ENCODE measurements at places on chromosomes 4 and X.

DNA sequence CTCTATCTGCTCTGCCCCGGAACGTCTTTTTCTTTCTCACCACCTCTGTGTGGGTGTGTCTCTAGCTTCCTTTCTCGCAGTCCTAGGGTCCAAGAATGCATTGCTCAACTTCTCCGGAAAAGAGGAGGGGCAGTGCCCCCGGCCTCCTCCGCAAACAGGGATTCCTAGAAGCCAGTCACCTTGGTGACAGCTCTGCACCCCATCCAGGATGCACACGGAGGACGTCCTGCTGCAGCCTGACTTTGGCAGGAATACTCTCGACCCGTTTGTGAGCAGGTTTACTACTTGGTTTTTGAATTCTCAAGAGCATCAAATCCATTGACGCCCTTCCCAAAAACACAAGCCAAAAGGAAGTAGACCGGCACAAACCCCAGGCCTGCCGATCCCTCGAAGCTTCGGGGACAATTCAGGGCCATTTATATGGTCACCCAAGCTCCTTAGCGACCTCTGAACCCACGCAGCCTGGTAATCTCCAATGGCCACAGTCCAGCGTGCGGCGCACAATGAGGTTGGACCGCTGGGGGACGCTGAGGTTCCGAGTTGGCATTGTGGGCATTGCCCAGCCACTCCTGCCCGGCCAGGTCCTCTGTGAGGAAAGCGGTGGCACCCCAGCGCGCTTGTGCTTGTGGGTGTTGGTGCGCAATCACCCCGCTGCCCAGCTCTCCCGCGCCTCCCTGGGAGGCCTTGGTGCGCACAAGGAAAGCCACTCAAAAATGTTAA is 9.8 kb downstream of the NKX3-2 start:
- DNase-seq = no peak

DNA sequence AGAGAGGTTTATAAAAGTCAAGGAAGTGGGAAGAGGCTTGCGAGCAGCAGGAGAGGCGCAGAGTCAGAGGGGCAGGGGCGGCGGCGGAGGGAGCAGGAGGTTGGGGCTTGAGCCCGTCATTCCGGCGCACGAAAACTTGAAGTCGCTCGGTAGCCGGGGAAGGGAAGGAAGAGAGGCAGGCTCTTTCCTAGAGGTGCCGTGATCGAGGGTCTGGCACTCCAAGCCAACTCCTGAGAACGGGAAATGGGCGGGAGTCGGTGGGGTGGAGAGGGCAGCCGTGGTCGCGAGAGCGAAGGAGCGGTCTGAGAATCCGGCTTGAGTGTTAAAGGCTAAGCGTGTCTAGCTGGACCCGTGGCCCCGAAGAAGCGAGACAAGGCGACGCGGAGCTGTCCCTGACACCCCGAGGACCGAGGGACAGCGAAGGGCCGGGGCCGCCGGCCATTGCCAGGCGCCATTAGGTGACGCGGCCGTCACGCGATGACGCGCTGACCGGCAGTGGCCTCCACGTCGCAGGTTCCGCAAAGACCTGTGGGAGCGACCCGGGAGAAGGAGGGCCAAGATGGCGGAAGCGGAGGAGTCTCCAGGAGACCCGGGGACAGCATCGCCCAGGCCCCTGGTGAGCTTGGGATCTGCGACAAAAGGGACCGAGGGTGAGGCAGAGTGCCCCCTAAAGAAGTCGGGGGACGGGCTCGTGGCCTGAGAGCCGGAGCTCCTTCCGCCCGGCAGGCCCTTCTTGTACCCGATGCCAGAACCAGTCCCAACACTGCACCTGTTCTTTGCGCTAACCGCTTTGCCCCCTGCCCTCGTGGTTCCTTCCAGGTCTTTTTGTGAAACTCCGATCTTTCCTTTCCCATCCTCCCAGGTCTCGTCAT is at the start of gene YIPF6:
Gene YIPF6, plus strand, starts transcription at position 544 of the 872 bp plus-strand sequence. Its CDS starts 16 bp downstream, at position 560.
- peak; percentile 35 for DNase-seq

- no peak for DNase-seq
These were observed 405.1 kb downstream of the KCNIP4 start for GRCh38 chr4:21543514-21543913.

GRCh38 chr4:128600996-128601871 is 208.3 kb upstream of the JADE1 start:
- DNase-seq = peak; percentile 22

GRCh38 chr4:99356992-99357391 is 4.4 kb upstream of the ADH1C start:
- DNase-seq = no peak

DNA sequence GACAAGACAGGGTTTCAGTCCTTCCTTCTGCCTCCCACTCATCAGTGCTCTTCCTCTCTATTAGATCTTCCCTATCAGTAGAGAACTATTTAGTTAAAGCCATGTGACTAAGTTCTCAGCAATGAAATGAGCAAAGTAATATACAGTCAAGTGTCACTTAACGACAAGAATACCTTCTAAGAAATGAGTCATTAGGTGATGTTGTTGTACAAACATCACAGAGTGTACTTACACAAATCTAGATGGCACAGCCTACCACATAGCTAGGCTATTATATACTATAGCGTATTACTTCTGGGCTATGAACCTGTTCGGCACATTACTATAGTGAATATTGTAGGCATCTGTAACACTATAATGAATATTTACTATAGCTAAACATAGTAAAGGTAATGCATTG is 71.3 kb downstream of the POU4F2 start:
- DNase-seq = no peak

GRCh38 chr4:166042510-166043055 is 169.5 kb downstream of the TLL1 start:
- DNase-seq = no peak

DNA sequence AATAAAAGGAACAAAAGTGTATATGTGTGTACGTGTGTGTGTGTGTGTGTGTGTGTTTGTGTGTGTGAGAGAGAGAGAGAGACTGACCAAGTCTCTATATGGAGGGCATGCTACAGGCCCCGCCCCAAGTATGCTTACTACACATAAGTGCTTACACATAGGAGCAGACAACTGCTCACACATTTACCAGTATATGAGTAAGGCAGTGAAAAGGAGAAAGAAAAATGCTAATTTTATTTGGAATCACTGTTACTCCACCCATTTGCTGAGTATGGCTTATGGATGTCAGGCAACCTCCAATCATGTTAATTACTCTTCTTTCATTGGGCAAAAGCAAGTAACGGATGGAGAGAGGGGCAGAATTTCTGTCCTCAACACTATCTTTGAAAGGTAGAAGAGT is 107.6 kb upstream of the STK26 start:
- DNase-seq = no peak

GRCh38 chr4:159498446-159499115 is 395.7 kb downstream of the RAPGEF2 start:
- no peak for DNase-seq

GRCh38 chr4:8439914-8440491 is 520 bp downstream of the ACOX3 start:
- no peak for DNase-seq

- peak; percentile 68 for DNase-seq
These were observed at the start of gene DNASE1L1 for GRCh38 chrX:154409222-154409871. TSS of gene DNASE1L1 (minus strand) at chrX:154409254. CDS start at chrX:154405568, 3,686 bp downstream.

DNA sequence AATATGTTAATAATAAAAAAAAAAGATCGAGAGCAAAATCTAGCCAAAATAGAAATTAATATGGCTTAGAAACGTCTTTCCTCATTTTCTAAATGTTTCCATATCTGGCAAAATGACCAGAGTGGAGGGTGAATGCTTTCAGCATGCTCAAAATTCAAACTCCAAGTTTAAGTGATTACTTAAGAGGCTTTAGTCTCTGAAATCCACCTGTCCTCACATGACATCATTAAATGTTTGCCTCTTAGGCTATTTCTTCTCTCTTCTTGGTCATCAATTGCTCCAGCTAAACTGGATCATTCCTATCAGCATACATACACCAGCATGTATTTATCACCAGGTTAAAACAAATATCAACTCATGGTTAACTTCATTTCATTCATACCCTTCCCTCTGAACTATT is 54.5 kb upstream of the ATXN3L start:
- no peak for DNase-seq

DNA sequence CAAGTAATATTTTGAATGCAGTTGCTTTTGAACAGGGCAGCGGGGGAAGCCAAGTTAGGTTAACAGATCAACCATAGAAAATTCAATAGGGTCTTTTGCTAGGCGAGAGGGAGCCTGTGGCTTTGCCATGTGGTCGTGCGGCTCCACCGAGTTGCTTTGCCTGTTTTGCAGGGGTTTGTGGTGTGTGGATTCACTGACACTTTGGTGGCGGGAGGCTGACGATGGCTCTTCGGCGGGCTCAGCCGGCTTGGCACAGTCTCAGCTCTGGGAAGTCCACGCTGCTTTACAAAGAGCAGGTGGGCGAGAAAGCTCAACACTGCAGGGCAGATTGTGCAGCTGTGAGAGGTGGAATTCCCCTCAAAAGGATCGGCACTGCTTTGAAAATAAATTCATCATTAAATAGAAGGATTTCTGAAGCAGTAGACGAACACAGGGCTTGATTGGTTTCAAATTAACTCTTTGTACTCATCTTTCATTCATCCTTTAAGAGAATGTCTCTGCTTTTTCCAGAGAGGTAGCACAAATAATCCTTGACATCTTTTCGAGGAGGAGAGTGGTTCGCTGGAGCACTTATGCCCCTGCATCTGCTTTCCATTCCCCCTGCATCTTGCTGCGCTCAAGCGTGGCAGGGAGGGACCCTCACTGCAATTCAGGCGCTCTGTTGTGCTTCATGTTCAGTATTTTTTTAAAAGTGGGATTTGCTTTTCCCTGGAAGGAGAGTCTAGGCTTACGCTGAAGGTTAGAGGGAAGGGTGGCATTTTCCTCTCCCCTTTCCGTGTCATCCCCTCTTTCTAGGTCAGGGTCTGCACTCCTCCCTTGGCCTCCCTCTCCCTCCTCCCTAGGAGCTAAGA is 201.8 kb upstream of the LEF1 start:
- DNase-seq = no peak

- no peak for DNase-seq
These were observed 12.2 kb upstream of the TMEM128 start for GRCh38 chr4:4260185-4260751.

- no peak for DNase-seq
These were observed 395.2 kb downstream of the MID1IP1 start for GRCh38 chrX:39196192-39197102.

- DNase-seq = no peak
These were observed 8.6 kb upstream of the UBQLN2 start for GRCh38 chrX:56554870-56555269.

GRCh38 chrX:15816438-15816809 is 26.1 kb downstream of the ZRSR2 start:
- DNase-seq = no peak

GRCh38 chr4:17726911-17727310 is 54.5 kb downstream of the FAM184B start:
- no peak for DNase-seq

DNA sequence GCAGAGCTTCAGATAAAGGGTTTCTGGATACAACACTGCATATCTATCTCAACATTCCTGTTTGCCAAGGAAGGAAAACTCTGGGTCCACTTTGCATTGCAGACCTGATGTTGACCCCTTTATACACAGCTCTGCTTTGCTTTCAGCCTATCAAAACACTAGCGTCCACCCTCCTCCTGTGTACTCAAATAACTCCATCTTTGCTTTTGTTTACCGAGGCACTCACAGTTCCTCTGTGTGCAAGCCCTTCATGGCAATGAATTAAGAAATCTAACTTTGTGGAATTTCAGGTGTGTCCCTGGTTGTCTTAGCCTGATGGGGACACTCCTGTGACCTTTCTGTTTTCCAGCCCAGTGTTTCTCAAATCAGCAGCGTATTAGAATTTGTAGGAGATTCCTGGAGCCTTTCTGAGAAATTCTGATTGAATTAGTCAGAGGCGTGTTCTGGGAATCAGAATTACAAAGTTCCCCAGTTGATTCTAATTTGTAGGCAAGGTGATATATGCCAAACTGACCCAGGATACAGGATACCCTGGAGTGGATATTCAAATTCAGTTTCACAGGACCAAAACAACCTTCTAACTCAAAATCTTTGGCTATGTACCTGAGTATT is 68.6 kb downstream of the DTHD1 start:
- DNase-seq = no peak

GRCh38 chr4:112633477-112634235 is 3.1 kb downstream of the ZGRF1 start:
- DNase-seq = no peak

GRCh38 chr4:11497972-11498371 is 69.3 kb upstream of the HS3ST1 start:
- no peak for DNase-seq

- no peak for DNase-seq
These were observed 29.6 kb downstream of the TEX11 start for GRCh38 chrX:70878902-70879301.

- no peak for DNase-seq
These were observed 24.2 kb upstream of the GRPEL1 start for GRCh38 chr4:7092026-7092425.

- DNase-seq = no peak
These were observed 23.5 kb upstream of the IL2 start for GRCh38 chr4:122479935-122480416.

DNA sequence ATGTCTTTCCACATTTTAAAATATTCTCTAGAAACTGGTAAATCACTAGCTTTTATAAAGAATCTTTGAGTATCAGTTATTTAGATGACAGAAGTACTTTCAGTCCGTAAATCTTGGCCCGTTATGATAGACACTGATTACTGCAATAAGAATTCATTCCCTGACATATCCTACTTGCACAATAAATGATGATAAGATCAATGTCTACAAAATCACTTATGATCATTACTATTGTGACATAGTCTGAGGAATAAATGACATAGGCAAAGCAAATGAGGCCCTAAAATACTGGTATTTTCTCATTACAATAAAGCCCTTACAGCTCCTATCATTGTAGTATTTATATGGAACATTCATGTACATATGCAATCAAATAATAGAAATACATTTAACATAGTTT is 6.6 kb upstream of the PDCL2 start:
- no peak for DNase-seq

- no peak for DNase-seq
These were observed 439.4 kb downstream of the SPRY1 start for GRCh38 chr4:123835831-123836590.

GRCh38 chr4:98343626-98344025 is 82.4 kb downstream of the RAP1GDS1 start:
- no peak for DNase-seq

- DNase-seq = no peak
These were observed 40.1 kb downstream of the NOP14 start for GRCh38 chr4:2923141-2923551.

- DNase-seq = no peak
These were observed 81.9 kb downstream of the STK32B start for GRCh38 chr4:5133201-5133600.

DNA sequence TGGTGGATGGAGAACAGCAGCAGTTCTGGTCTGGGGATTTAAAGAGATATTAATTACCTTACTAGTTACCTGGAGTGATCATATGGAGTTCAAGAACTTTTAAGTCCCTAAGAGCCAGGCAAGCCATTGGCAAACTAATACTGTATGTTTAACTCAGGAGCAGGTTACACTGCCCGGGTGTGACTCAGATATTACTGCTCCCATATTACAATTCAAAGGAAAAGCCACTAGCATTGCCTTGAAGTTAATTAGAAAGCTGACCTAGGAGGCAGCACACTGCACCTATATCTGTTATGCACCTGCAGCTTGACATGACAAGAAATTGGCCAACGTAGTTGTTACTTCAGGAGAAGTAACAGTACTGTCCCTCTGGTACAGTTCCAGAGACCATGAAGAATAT is 47.2 kb downstream of the GRK4 start:
- DNase-seq = no peak

GRCh38 chrX:27565992-27566391 is 24.2 kb upstream of the DCAF8L2 start:
- DNase-seq = no peak

GRCh38 chrX:154731881-154732280 is 19.0 kb downstream of the GAB3 start:
- DNase-seq = no peak

- DNase-seq = no peak
These were observed 865.9 kb downstream of the FAT4 start for GRCh38 chr4:126180642-126181041.

All from omental fat pad (tissue), 4 donors.